ENCODE measurements at places on chromosomes 1 and 21.

- DNase-seq: no peak
These were observed 34.3 kb upstream of the KRTAP19-8 start for GRCh38 chr21:31072533-31072932.

DNA sequence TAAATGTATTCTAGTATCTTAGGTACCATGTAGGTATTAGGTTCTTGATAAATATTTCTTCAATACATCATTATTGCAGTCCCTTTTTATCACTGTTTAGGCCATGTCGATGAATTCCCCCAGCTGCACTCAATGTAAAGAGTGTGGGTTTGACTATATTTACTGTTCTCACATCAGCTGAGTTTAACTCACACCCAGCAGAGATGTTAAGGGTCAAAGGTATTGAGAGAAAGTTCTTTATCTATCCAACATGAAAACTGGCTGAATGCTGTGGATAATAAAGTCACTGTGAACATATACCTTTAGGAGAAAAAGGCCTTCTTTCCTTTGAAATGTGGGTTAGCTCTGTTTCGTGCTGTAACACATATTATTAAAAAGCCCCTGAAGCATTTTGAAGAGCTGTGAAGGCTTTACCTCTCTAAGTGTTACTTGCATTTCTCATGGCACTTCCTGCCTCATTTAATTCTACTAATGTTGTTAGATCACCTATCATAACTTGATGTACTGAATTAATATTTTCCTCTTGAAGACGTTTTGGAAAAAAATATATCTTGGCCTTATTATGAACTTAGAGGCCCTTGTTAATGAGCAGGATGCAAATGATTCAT lies 19.1 kb upstream of the LYST start:
- DNase-seq: no peak

DNA sequence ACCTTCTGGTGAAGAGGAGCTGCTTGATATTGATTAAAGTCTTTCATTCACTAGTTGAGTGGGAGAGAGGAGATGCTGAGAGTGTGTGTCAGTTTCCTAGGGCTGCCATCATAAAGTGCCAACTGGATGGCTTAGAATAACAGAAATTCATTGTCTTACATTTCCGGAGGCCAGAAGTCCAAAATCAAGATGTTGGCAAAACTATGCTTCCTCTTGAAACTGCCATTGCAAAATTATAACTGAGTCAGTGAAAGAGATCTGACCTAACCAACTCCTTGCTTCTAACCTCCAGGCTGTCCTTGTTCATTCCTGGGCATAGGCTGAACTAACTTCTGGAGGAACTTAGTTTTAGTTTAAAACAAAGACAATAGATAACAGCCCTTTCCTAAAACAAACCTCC lies 47.1 kb downstream of the PTGS2 start:
- no peak for DNase-seq

DNA sequence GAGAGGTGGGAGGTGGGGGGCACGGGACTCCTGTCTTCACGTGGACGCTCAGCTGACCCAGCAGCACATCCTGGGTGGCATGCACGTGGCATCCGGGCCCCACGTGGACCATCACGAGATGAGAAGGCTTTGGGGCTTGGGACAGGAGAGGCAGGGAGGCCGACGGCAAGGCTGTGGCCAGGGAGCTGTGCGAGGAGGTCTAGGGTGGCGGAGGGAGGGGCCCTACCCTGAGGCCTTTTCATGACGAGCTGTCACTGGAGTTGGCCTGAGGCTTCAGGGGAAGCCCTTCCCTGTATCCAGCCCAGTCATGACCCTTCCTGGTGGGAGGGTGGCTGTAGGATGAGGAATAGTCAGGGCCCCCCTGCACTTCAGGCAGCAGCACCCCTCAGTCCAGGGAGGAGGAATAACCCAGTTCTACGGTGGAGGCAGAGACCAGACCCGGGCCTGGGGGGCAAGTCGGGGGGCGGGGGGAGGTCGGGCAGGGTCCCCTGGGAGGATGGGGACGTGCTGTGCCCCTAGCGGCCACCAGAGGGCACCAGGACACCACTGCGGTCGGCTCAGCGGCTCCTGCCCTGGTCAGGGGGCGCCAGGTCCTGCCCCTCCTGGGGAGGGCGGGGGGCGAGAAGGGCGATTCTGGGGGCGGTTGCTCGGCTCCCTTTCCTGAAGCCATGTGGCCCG lies 2.0 kb upstream of the PERM1 start:
- no peak for DNase-seq

DNA sequence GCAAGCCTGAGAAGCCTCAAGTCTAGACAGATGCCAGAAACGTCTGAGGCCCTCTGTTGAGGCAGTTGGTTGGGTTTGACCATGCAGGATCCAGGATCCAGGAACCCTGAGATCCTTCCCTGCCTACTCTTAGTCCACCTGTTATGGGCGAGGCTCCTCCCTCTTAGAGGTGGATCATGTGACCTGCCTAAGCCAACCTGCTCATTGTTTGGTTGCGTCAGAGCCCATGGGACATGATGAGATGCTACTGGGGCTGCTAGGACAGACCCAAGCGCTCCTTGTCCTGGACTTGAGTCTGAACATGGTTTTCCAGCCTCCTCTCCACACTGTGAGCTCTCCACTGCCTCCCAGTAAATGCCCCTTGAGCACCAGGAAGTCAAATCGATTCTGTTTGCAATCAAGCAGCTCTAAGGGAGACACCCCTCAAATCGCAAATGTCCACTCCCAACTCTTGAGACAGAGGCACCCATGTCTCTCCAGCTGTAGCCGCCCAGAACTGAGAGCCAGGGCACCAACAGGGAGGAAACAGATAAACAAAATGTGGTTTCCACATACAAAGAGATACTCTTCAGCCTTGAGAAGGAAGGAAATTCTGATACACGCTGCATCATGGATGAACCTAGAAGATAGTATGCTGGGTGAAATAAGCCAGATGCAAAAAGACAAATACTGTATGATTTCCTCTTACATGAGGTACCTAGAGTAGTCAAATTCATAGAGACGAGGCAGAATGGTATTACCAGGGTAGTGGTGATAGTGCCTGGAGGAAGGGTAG lies 31.7 kb upstream of the WNT4 start:
- DNase-seq: no peak

- no peak for DNase-seq
These were observed 3.7 kb upstream of the SAMD11 start for GRCh38 chr1:920010-920409.

DNA sequence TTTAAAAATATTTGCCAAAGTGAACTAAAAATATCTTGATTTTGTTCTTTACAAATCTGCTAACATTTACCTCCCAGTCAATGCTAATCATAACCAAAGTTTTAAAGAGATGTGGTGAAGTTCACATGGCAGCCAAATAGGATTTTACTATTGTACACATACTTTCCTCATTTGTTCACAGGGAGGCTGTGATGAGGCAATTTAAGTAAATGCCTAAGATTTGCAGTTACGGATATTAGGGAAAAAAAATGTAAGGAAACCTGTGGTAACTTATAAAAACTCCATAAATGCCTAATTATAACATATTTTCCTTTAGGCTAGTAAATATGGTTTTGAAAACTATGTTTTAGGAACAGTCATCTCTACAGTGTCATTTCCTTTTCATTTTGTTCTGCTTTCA lies 32.4 kb downstream of the RGS5 start:
- no peak for DNase-seq

DNA sequence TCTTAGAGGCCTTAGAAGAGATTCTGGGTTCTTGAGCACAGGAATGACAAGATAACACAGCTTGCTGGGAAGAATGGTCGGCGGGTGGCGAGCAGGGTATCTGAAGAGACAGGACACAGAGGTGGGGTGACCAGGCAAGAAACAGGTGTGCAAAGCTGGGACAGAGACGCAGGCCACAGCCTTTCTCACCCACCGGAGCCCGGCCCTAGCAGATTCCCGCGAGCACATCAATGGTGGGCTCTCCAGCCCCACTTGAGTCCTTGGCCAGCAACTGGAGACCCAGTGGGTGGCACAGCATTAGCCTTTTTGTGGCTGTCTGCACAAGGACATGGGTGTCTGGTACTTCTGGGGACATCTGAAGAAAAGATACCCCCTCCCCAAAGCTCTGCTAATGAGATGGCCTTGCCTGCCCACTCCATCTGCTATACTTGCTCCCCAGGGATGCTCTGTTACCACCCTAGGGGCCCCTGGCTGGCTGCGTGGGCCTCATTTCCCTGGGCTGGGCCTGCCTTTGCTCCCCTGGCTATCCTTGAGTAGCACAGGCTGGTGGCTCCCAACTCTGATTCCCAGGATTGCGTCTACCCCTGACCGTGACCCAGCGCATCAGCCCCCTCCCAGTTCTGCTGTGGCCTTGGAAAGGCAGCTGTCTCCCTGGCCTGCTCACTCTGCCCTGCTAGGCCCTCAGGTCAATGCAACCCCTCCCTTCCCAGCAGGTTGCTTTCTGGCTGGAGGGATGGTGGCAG lies 127.2 kb upstream of the ADAR start:
- DNase-seq: no peak

DNA sequence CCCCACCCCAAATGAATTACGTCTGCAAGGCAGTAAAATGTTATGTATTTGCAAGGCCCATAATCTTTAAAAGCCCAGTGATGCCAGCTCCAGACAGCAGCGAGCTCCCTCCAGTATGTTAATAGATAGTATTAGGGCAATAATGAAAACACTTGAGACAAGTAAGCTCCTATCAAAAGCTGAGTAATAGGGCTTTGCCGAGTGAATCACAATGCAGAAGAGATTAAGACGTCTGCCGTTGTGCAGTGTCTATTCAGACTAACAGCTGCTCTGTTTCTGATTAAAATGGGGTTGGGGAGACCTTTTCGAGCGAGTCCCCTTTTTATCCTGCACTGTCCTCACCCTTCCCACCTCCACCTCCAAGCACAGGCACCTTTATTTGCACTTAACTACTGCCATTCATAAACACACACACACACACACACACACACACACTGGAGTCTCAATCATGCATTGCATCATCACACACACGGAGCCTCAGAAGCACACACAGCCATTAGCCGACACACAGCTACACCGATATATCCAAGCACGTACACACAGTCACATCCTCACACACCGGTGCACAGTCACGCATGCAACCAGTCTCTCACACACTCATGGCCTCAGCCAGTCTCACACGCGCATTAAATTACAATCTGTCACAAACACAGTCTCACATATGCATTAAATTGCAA lies 46.0 kb upstream of the FOXO6 start:
- DNase-seq: no peak

GRCh38 chr1:88224906-88225305 lies 459.2 kb upstream of the PKN2 start:
- no peak for DNase-seq

GRCh38 chr1:20530901-20531300 lies 21.5 kb upstream of the FAM43B start:
- no peak for DNase-seq

DNA sequence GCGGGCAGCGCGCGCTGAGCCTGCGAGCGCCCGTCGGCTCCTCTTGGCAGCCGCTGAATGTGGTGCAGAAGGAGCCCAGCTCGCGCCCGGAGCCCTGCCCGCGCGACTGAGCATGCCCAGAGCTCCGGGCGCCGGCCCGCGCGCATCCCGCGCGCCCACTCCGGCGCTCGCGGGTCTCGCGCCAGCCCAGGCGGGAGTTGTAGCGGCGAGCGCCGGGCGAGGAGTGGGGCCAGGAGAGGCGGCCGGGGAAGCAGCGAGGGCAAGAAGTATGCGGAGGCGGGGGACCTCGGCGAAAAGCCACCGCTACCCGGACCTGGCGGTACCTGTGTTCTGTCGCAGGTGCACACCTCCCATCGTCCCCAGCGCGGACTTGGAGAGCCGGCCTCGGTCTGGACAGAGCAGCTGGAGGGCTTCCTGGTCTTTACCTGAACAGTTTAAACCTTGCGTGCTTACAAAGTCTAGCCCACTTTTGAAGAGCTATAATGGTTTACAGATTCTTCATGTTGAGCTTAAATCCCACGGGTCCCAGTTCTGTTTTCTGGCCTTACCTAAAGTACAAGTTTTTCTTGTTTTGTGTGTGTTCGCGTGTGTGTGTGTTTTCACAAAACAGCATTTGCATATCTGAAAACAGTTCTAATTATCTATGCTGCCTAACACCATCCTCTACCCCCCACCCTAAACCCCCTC lies at the start of gene DDAH1:
Gene DDAH1 (minus strand): TSS at position 61 of the 687 bp plus-strand sequence. CDS start 114 bp downstream, outside the sequence.
- no peak for DNase-seq

DNA sequence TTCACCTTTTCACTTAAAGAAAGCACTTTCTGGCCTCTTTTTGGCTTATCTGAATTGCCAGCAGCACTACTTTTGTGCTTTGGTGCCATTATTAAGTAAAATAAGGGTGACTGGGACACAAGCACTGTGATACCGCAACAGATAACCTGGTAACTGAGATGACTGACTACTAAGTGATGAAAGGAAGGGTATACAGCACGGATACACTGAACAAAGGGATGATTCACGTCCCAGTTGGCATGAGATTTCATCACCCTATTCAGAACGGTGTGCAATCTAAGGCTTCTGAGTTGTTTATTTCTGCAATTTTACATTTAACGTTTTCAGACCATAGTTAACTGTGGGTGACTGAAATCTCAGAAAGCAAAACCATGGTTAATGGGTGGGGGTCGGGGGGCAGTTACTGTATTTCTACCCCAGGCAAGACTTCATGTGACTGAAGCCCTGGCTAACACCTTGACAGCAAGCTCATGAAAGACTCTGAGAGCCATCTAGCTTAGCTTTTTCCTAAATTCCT lies 102.8 kb downstream of the CLIC6 start:
- DNase-seq: no peak

- DNase-seq: no peak
These were observed 1.5 kb downstream of the LRRC8D start for GRCh38 chr1:89822109-89822962.

- DNase-seq: peak; percentile 56
These were observed at the start of gene SPSB1 for GRCh38 chr1:9292361-9293240. SPSB1 (plus strand) TSS chr1:9292894; CDS start chr1:9355892, 62,998 bp downstream.

- no peak for DNase-seq
These were observed 44.5 kb upstream of the SMYD2 start for GRCh38 chr1:214236477-214236876.

- DNase-seq: no peak
These were observed 67.8 kb downstream of the ACTL8 start for GRCh38 chr1:17822741-17823426.

GRCh38 chr1:220880362-220880670 lies 1.1 kb downstream of the HLX start:
- DNase-seq: no peak

- no peak for DNase-seq
These were observed 40.0 kb upstream of the IKBKE start for GRCh38 chr1:206430031-206430983.
